B cell (primary cell): ENCODE measurements at places on chromosomes 1 and 21.

DNA sequence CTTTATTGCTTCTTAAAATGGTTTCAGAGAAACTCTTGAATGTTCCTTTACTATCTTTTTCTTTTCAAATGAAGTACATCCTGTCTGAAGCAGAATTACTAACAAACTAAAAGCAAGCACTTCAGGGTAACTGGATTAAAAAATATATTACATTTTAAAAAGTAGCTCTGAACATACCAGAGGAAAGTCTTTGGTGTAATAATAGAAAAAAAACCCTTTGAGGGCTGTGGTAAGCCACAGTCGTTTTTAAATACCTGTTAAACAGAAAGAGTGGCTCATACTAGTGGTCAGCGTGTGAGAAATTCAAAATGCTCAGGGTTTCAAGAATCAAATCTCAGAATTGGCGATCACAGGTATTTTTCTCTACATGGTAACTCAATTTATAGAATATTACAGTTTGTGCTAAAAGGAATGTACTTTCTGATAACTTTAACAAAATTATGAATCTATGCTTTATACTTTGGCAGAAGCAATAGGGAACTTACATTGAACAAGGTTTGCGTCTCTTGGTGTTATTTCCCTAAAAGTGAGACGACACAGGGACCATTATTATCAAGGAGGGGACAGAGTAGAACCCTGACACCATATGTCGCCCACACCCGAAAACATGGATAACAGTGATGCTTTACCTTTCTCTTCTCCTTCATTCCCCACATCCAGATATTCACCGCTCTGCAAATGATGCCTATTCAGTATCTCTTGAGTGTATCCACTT lies 97.0 kb upstream of the DPH5 start:
- peak; percentile 39 for DNase-seq

- no peak for DNase-seq
Measured at GRCh38 chr21:32048353-32048752, 175.5 kb downstream of the HUNK start.

DNA sequence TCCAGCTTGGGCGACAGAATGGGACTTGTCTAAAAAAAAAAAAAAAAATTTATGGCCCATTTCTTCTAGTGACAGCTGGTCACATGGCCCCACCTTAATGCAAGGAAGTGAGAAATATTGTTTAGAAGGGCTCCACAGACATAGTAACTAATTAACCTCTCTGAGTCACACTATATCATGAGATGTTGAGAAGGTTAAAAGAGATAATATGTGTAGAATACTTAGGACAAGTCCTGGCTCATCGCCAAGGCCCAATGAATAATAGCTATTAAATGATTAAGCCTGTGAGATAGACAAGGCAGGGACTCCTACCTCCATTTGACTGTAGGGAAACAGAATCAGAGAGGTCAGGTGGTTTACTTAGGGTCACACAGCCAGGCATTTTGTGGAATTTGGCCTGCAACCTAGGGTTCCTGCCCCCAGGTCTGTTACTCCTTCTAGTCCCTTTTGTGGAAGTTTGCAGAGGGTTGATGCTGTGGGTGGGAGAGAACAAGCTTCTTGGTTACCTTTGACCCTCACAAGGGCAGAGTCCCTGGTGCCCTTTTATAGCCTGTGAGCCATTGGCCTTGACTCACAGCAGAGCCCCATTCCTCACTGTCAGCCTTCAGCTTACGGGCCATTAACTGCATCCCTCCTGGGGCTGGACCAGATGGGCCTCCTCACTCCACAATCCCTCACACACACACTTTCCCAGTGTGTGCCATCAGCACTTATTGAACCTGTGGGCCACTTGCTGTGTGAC lies 48.5 kb downstream of the OPRD1 start:
- no peak for DNase-seq

GRCh38 chr1:212718499-212718898 lies 18.9 kb upstream of the BATF3 start:
- DNase-seq: no peak

- no peak for DNase-seq
Measured at GRCh38 chr1:119742202-119742601, 26.5 kb downstream of the HMGCS2 start.

DNA sequence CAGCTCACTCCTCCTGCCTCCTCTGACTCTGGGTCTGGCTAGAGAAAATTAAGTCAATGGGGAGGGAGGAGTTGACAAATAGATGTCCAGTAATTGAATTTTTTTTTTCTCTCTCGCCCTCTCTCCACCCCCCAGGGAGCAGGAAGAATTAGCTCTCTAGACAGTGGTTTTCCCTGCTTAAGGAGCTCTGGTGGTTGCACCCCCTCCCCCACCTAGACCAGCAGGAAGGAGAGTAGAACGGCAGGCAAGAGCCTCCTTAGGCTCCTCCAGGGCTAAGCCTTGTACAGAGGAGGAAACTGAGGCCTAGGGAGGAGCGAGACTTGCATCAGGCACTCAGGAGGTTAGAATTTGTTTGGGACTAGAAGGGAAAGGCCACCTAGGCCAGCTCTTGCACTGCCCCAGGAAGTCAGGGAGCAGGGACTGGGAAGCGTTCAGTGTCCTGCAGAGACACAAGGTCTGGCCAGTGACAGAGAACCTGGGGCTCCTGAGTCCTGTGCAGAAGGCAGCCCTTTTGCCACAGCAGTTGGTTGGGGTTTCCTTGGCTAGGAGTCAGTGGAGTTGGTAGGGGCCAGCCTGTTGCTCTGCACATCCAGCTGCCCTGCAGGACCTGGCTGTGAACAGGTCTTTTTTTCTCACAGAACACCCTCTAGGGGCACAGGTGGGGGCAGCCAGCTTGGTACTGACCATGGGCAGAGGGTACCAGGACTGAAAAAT lies 49.5 kb upstream of the ACOT11 start:
- no peak for DNase-seq

- DNase-seq: no peak
Measured at GRCh38 chr1:50474859-50475809, 51.9 kb upstream of the DMRTA2 start.

DNA sequence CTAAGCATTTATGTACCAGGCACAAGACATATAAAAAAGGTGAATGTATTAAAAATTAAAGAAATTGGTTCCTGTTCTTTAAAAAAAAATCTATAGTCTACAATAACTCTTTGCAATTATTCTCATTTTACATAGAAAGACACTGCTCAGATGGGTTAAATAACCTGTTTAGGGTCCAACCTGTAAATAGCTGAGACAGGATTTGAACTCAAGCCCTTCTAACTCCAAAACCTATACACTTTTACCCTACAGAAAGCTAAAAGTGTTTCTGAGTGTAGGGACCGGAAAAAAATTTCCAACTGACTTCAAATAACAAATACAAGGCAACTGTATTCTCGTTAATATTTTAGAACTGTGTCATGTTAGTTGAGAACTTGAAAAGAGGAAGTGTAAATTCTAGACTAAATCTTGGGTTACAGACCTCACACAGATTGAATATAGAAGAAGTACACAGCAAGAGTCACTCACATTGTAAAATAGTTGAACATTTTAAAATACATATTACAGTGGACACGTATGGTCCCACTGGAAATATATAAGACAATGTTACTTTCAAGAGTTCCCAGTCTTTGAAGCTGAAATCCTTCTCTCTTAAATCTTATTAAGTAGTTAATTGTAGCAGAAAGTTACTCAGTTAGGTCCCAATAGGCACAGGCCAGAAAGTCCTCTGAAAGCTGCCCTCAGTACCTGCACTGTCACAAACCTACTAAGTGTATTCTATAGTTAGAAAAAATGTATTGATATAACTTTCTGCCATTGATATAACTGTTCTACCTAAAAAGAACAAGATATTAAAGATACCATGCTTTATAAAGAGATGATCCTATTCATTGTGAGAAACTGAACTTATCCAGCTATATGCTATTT lies 7.3 kb downstream of the EDEM3 start:
- DNase-seq: peak; percentile 58

- no peak for DNase-seq
Measured at GRCh38 chr1:2133879-2134215, 60.7 kb downstream of the FAAP20 start.

- no peak for DNase-seq
Measured at GRCh38 chr1:41110286-41110685, 88.8 kb upstream of the SLFNL1 start.

- no peak for DNase-seq
Measured at GRCh38 chr1:219466766-219467165, 146.1 kb downstream of the ZC3H11B start.
